ENCODE measurements at places on chromosomes 13 and 19.

DNA sequence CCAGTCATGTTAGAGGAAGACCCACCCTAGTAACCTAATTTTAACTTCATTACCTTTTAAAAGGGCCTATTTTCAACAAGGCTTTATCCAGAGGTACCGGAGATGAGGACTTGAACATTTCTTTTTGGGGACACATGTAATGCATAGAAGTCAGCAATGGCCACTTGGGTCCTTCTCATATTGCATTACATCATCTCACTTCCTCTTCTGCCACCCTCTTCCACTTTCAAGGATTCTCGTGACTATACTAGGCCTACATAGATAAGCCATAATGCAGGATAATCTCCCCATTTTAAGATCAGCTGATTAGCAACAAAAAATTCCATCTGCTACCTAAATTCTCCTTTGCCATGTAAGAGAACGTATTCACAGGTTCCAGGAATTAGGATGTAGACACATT is 557.2 kb downstream of the KCTD12 start:
- DNase-seq, result no peak

DNA sequence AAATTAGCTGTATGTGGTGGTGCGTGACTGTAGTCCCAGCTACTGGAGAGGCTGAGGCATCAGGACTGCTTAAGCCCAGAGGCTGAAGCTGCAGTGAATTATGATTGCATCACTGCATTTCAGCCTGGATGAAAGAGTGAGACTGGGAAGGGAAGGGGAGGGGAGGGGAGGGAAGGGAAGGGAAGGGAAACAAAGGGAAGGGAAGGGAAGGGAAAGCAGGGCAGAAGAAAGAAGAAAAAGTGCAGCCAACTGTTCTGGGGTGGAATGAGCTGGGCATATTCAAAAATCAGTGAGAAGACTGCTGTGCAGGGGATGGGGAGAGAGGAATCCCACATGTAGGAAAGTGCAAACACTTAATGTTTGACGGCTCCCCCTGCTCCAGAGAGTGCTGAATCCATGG is 905.5 kb downstream of the UQCRFS1 start:
- DNase-seq, result no peak

GRCh38 chr13:20258208-20258962 is 26.3 kb upstream of the GJB6 start:
- DNase-seq, result no peak

DNA sequence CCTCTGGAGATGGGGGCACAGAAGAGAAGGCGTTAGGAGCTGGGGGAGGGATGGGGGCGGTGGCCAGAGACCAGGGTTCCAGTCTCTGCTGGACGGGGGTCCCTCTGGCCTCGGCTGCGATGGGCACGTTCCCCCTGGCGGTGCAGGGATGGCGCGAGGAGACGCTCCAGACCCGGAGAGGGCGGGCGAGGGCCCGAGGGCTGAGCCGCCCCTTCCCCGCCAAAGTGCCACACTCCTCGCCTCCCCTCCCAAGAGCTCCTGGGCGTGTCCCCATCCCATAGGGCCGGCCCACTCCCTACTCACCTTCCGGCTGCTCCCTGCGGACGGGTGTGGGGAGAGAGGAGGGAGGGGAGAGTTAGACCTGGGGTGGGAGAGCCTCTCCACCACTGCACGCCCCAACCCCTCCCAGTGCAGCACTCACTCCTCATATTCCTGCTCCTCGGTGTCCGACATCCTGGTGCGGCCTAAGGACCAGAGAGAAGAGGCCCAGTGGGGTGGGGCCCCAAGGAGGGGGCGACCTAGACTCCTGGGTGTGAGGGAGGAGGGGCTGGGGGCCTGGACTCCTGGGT is 2.2 kb downstream of the TNNT1 start:
- no peak for DNase-seq

DNA sequence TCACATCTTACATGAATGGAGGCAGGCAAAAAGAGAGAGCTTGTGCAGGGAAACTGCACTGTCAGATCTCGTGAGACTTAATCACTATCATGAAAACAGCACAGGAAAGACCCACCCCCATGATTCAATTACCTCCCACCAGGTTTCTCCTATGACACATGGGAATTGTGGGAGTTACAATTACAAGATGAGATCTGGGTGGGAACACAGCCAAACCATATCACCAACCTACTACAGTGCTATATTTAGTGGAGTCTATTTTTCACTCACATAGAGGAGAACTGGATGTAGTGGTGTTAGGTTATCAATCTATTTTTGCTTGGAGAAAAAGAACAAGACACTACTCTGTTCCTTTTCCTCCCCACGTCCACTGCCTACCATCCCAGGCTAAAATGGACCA is 276.6 kb downstream of the KCTD12 start:
- DNase-seq, result no peak

DNA sequence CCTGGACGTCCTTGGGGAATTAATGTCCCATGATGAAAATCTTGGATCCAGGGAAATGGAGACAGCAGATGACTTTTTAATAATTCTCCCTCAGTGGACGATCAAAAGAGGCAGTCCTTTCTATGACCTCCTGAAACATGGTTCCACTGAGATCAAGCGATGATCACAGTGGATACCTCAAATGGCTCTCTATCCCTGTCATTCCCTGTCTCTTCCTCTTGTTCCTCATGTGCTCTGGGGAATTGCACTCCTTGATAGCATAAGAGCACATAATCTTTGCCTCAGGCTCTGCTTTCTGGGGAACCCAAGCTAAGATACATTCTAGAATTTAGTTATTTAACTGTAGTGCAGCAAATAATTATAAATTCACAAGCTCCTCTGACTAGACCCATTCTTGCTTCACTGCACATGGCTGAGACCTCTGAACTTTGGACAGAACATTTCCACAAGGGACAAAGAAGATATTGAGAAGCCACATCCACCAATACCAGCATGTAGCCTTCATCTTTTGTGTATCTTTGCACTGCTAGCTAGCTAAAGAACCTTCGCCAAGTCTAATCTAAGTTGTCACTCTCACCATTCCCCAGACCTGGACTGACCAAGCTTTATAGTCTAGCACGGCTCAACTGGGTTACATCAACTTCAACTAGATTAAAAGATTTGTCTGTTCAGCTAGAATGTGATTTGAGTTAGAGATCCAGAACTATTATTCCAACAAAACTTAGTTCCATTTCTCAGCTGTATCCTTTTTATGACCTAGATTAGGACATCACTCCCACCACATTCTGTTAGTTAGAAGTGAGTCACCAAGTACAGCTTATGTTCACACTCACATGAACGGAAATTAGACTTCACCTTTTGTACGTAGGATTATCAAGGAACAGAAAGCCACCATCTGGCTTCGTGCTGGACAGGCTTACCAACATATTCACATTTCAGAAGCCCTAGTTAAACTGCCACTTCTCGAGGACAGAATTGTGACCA is 142.7 kb downstream of the SUCLA2 start:
- DNase-seq, result no peak
